ENCODE measurements at places on chromosomes 6 and 20.

DNA sequence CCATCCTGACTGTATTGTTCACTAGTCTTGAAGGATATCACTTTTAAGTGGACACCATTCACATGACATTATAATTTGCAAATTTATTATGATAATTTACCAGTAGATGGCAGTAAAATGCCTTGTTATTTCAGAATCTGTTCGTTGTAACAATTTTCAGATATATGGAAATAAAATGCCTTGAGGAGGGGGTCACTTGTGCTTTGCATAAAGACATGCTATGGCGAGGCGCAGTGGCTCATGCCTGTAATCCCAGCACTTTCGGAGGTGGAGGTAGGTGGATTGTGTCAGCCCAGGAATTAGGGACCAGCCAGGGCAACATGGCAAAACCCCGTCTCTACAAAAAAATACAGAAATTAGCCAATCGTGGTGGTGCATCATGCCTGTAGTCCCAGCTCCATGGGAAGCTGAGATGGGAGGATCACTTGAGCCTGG, 9.0 kb upstream of the NCOA6 start:
- DNase-seq = peak; percentile 10

- no peak for DNase-seq
Measured at GRCh38 chr20:3166913-3167342, 6.4 kb downstream of the LZTS3 start.

DNA sequence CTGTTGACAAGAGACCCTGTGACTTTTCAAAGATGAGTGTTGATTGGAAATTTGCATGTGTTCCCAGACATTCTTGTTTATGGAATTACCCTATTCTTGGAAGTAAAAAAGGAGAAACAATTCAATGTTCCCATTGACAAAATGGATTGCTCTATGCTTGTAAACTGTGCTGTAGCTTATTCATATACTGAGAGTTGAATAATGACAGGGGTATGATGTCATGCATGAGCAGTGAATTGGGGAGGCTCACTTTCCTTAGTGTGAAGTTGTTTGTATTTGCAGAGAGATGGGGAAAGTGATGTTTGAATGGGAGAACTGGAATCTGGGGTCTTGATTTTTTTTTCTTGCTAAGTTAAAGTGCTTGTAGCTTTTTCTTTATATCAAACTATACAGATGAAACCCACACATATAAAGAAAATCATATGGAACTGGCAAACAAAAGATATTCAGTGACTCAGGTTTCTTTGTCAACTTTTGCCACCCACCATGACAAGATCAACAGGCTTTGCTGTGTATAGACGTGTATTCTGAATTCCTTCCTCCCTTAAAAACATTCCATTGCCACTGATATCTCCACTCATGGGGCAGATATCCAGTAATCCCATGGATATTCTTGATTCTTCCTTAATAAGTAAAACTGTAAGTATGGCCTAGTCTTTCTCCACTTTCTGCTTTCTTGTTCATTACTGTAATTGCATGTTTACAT, 97.8 kb upstream of the JAG1 start:
- no peak for DNase-seq

DNA sequence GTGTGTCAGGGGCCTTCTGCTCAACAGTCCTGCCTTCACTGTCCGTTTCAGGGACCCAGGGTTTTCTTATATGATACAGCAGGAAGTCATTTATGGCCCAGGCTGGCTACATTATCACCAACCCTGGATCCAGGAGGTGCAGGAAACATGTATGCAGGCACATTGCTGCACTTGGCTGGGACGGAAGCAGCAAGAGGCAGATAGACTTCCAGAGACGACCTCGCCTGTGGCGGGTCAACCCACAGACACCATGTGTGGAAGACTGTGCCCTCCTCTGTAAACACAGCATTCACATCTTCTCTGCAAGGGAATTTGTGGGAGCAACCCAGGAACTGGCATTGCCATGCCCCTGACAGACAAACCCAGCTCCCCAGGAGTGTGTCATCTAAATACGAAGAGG, 43.7 kb downstream of the TBC1D7 start:
- no peak for DNase-seq

- DNase-seq = no peak
Measured at GRCh38 chr20:2585811-2586210, 49.4 kb downstream of the TMC2 start.

- peak; percentile 33 for DNase-seq
Measured at GRCh38 chr6:53615633-53616449, 49.7 kb downstream of the KLHL31 start.

- peak; percentile 93 for DNase-seq
Measured at GRCh38 chr6:53326372-53327016, 22.3 kb downstream of the ELOVL5 start.

DNA sequence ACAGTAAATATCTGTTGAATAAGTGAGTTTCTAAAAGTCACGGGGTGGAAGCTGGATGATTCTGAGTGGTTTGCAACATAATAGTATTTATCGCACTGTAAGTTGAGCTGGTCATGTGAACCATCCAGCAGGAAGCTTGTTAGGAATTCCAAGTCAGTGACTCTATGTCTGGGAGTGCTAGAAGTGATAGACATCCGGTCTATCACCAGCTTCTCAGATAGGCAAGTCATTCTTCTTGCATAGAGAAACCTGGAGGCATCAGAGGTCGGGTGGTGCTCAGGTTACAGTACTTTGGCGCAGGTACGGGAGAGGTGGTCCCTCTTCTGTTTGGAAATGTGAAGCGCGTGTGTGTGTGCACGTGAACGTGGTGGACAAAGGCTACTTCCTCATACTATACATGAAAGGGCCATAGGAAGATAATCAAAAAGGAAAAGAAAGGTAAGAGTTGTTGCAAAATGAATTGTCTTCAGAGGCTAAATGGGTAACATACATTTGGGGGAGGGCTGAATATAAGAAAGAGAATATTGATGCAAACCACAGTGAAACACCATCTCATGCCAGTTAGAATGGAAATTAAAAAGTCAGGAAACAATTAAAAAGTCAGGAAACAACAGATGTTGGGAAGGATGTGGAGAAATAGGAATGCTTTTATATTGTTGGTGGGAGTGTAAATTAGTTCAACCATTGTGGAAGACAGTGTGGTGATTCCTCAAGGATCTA, 299.3 kb upstream of the ZFP64 start:
- DNase-seq = no peak

DNA sequence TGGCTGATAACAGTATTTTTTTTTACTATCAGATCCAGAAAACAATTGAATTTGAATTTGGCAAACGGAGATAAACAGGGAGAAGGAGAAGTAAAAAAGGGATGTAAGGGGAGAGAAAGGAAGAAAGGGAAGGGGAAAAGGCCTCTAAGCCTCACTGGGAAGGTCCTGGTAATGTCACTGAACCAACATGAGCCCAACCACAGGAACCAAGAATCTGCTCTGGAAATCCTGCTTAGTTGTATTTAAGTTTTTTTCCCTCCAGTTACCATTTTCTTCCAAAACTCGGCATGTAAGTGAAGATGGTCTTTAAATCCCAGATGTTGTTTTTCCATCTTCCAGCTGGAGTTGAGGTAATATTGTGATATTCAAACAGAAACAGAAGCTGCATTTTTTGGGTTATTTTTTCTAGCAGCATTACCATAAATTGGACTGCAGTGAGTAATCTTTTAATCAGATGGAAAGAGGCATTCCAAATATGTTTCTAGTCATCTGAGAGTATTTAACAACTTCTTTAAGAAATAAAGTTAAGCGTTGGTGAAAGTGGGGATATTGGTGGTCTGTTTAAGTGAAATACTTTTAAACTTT, 91.1 kb downstream of the TXNDC5 start:
- DNase-seq = no peak

DNA sequence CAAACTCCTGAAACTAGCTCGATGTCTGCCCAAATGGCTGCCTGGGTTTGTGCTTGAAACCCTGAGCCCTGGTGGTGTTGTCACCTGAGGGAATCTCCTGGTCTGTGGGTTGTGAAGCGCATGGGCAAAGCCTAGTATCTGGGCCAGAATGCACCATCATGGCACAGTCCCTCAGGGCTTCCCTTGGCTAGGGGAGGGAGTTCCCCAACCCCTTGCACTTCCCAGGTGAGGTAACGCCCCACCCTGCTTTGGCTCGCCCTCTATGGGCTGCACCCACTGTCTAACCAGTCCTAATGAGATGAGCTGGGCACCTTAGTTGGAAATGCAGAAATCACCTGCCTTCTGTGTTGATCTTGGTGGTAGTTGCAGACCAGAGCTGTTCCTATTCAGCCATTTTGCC, 152.9 kb upstream of the MAP3K7 start:
- DNase-seq = no peak

GRCh38 chr6:76861403-76861802, 601.9 kb downstream of the HTR1B start:
- DNase-seq = no peak

DNA sequence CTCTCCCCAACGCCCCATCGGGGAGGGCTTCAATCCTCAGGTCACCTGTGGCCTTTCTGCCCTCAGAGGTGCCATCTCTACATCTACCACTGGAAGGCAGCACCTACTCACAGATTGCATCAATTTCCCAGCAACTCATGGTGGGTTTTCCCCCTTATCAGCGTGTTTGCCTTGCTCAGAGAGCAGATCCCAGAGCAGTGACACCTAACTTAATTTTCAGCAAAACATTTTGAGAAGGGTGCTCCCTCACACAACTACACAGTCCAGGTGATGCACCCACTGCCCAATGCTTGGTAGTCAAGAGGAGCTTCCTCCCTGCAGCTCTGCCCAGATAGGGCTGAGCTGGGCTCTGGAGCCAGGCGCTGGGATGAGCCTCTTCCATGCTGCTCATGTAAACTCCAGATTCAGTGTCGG, 48.2 kb downstream of the PLG start:
- no peak for DNase-seq

DNA sequence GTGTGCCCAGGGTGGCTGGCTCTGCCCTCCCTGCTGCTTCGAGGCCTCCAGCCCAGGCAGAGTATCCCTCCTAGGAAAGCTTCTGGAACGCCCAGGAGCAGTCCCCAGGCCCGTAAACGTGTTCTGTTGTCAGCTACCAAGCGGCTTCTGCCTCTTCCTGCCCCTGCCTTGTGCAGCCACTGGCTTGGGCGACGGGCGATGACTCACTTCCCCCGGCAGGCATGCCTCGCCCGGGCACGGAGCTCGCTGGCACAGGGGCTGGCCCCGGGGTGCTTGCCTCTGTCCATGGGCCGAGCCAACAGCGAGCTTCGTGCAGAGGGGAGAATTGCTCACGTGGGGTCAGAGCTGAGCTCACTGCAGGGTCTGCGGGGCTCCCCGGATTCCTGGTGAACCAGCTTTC, 86.7 kb upstream of the THBS2 start:
- DNase-seq = no peak

DNA sequence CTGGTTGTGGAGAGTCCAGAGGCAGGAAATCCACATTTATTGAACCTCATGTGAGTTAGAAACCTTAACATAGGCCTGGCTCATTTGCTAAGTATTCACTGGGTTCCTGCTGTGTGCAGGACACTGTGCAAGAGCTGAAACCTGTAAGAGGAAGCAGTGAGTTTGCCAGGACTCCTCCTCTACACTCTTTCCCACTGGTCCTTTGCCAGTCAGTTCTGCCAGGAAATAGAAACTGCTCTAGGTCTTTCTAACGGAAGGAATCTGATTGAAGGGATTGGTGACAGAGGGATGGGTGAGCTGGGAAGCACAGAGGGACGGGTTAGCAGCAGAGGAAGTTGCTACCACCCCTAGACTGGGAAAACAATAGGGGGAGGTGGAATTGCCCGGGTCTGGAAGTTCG, 234.2 kb upstream of the ECI2 start:
- peak; percentile 35 for DNase-seq

DNA sequence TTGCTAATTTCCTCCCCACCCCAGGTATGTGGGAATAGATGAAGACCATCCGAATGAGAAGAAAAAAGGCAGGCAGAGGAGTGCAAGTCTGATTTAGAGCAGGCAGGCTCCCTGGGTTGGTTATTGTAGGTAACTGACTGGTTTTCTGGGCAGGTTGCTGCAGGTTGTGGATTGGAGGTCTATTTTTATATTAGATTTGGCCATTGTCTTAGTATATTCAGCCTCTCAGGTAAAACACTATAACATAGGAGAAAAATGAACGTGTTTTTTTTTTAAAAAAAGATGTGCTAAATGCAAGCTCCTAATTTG, 492 bp upstream of the TBC1D7 start:
- no peak for DNase-seq

DNA sequence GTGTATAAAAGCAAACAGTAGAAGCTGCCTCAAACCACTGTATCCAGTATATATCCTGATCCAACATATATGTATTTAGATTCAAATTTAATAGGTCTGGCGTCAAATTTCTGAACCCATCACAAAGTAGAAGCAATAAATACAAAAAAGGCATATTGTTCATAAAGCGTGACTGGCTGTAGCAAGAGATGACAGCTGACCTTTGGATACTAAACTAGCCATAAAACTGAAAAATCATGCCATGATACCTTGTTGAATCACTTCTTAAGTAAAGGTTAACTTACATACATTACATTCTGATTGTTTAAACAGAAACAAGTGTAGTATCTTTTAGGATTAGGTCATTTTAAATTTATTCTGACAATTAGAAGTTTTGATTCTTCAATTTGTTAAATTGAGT, 372.0 kb upstream of the FLRT3 start:
- no peak for DNase-seq

DNA sequence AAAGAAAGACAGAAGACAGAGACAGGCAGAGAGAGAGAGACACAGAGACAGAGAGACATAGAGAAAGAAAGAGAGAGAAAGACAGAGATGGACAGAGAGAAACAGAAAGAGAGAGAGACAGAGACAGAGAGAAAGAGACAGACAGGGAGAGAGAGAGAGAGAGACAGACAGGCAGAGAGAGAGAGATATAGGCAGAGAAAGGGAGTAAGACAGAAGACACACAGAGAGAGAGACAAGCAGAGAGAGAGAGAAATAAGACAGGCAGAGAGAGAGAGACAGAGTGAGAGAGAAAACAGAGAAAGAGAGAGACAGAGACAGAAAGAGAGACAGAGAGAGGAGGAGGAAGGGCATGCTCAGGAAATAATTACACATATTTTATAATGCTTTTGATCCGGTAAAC, 758.3 kb upstream of the DEFB115 start:
- DNase-seq = no peak

DNA sequence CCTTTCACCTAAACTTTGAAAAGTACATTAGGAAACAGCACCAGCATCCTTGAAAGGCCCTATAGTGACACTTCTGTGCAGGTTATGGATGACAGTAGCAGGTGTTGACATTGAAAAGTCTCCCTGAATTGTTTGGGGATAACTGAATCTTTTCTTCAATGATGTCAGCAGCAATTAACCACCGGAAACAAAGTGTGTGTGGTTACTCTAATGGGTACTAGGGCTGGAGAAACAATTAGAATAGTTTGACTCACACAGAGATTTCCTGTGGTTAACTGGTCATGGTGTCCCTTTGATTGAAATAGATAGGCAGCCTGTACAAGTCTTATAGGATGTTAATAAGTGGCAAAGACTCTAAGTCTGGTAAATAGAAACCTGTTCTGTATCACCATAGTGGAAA, 189.1 kb downstream of the TBX18 start:
- DNase-seq = no peak

DNA sequence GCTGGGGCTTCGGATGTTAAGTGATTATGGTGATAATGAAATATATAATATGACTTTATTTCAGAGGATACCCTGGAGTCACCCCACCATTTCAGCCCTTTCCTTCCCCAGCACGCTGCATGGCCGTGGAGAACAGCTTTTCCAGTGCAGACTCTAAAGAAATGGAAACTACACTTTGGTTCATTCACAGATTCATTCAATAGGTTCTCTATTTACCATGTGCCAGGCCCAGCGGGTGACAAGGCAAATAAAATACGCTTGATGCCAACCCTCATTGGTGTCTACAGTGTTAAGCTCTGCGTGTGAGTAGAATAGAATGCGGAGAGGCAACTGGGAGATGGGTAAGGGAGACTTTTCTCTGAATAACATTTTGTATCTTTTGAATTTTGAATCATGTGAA, 89.7 kb downstream of the TCP11 start:
- no peak for DNase-seq

- DNase-seq = no peak
Measured at GRCh38 chr6:148837941-148838340, 91.1 kb downstream of the UST start.
